ENCODE measurements at places on chromosomes 12 and 14. TPM values are rescaled to one million over a fixed set of nuclear protein-coding genes. Genes with fewer than 3 reads are reported as not detected.

DNA sequence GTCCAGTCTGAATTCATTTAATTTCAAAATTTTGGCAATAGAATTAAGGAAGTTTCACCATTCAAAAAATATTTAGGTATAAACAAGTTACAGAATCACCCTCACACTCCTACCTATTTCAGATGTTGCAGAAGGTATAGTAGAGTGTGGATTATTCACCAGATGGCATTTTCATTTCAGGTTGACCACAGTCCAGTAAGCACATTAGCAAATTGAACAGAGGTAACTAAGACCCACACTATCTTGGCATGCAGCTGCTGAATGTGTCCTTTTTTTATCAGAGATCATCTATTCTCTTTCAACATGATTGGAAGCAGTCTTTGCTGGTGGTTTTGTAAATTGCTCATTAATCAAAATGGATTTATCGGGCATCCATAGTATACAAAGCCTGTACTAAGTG is 151.8 kb upstream of the GARIN6 start:
- no peaks in the 10 kb centered on the region for H3K4me1 ChIP-seq
- no peaks in the 10 kb centered on the region for H3K27me3 ChIP-seq
- H3K27ac ChIP-seq = no peak overlapping the region
- no peak for DNase-seq

DNA sequence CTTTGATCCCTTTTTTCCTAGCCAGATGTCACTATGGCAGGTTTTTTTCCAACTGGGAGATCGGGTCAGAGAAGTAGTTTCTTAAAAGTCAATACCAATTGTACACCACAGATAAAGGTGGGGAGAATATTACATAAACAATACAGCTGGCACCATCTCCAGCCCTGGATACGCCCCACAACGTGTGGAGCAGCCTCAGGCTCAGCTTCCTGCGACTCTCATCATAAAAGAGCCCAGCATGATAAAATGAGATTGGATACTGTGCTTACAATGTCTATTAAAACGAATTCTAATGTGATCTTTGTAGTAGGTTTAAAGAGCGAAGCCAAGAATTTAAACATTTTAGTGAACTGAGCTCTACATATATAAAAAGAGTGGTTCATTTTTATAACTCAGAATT is 21.5 kb downstream of the EFCAB11 start:
- DNase-seq = no peak
- no peaks in the 10 kb centered on the region for H3K36me3 ChIP-seq
- no peaks in the 10 kb centered on the region for H3K27me3 ChIP-seq
- no peaks in the 10 kb centered on the region for H3K4me1 ChIP-seq

- H3K4me1 ChIP-seq = no peaks in the 10 kb centered on the region
- H3K27me3 ChIP-seq = no peaks in the 10 kb centered on the region
- no peak for DNase-seq
- H3K36me3 ChIP-seq = no peaks in the 10 kb centered on the region
Observed at GRCh38 chr14:102872020-102872419, 50.4 kb upstream of the AMN start.

- no peaks in the 10 kb centered on the region for H3K36me3 ChIP-seq
- DNase-seq = no peak
- no peak overlapping the region for H3K4me3 ChIP-seq
Observed at GRCh38 chr14:99062216-99062615, 209.8 kb downstream of the BCL11B start.

DNA sequence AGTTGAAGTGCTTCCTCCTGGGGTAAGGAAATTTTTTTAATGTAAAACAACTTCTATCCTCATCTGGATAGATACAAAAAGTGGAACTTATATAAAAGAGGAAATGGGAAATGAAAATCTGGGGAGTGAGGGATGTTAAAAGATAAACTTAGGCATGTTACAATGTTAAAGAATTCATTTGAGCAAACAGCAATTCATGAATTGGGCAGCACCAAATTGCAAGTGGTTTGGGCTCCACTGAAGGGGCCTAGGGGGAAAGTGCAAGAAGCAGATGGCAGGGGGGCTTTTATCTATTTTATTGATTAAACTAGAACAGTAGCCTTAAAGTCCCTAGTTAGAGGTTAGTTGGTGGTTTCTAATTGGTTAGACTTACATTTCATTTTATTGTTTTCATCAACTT is 118.1 kb upstream of the NAP1L1 start:
- no peaks in the 10 kb centered on the region for H3K36me3 ChIP-seq
- no peak for DNase-seq
- H3K4me3 ChIP-seq = no peak overlapping the region
- no peaks in the 10 kb centered on the region for H3K4me1 ChIP-seq
- no peak overlapping the region for H3K27ac ChIP-seq
- no peaks in the 10 kb centered on the region for H3K27me3 ChIP-seq

- no peak overlapping the region for H3K4me3 ChIP-seq
- no peak for DNase-seq
- H3K27ac ChIP-seq = no peak overlapping the region
- no peaks in the 10 kb centered on the region for H3K27me3 ChIP-seq
Observed at GRCh38 chr12:131714759-131715158, 3.9 kb downstream of the SFSWAP start.

GRCh38 chr12:40693207-40693821 is 1.1 kb downstream of the CNTN1 start:
- DNase-seq = peak; percentile 24
- H3K36me3 ChIP-seq = no peaks in the 10 kb centered on the region
- no peak overlapping the region for H3K27ac ChIP-seq
- peak overlapping the region; percentile 59 for H3K4me3 ChIP-seq
- peaks cover 14% of the 10 kb centered on the region for H3K4me1 ChIP-seq
- peaks cover 16% of the 10 kb centered on the region for H3K27me3 ChIP-seq

GRCh38 chr12:120961604-120962531 is 16.5 kb upstream of the HNF1A start:
- no peaks in the 10 kb centered on the region for H3K27me3 ChIP-seq
- H3K4me1 ChIP-seq = no peaks in the 10 kb centered on the region
- no peak overlapping the region for H3K27ac ChIP-seq
- DNase-seq = no peak

DNA sequence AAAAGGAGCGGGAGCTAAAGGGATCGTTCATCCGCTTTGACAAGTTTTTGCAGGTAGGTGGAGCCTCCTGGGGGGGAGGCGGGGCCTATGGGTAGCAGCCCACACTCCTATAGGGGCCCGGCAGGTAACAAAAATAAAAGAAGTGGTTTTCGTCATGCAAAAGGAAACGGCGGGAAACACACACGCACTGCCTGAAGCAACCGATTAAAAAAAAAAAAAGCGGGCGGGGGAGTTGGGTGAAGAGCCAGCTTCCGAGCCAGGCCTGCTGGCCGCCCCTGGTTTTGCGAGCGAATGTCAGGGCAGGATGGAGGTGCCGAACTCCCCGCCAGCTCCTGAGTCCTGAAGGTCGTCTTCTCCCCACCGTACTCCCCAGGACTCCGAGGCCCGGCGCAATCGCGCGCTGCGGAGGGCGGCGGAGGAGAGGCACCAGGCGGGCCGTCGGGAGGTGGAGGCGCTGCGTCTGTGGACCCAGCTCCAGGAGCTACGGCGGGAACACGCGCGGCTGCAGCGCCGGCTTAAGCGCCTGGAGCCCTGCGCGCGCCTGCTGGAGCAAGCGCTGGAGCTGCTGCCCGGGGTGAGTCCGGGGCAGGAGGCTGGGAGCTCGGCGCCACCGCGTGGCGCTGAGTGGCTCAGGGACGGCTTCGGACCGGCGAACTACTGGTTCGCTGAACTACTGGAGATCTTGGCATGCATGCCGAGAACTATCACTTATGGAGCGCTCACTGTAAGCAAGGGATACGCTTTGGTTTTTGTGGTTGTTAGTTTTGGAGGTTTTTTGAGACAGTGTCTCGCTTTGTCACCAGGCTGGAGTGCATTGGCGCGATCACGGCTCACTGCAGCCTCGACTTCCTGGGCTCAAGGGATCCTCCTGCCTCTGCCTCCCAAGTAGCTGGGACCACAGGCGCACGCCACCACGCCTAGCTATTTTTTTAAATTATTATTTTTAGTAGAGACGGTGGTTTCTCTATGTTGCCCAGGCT is 3.6 kb downstream of the CFAP73 start:
- H3K4me3 ChIP-seq = peak overlapping the region; percentile 28
- no peak overlapping the region for H3K27ac ChIP-seq
- H3K36me3 ChIP-seq = no peaks in the 10 kb centered on the region
- peaks cover 8% of the 10 kb centered on the region for H3K27me3 ChIP-seq

GRCh38 chr14:100622224-100622623 is 35.0 kb upstream of the BEGAIN start:
- no peaks in the 10 kb centered on the region for H3K4me1 ChIP-seq
- H3K27ac ChIP-seq = no peak overlapping the region
- no peak overlapping the region for H3K4me3 ChIP-seq
- H3K27me3 ChIP-seq = no peaks in the 10 kb centered on the region

DNA sequence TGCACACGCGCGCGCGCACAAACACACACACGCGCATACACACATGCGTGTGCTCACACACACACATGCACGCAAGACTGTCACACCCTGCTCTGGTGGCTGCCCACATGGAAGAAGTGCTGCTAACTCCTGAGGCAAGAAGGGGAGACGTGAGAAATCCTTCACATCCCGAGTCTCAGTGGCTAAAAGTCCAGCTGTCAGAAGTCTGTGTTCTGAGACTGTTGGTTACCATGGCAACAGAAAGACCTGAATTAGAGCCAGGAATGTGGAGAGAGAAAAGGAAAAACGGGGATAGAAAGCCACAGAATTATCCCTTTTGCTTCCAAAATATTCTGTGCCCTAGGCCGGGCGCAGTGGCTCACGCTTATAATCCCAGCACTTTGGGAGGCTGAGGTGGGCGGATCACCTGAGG is 71.2 kb downstream of the PPFIBP1 start:
- peak overlapping the region; percentile 39 for H3K27ac ChIP-seq
- H3K4me1 ChIP-seq = peaks cover 5% of the 10 kb centered on the region
- no peaks in the 10 kb centered on the region for H3K36me3 ChIP-seq
- H3K4me3 ChIP-seq = no peak overlapping the region
- DNase-seq = peak; percentile 45

- no peaks in the 10 kb centered on the region for H3K36me3 ChIP-seq
- no peaks in the 10 kb centered on the region for H3K27me3 ChIP-seq
- no peaks in the 10 kb centered on the region for H3K4me1 ChIP-seq
Observed at GRCh38 chr12:56803750-56804149, 40.6 kb downstream of the HSD17B6 start.

DNA sequence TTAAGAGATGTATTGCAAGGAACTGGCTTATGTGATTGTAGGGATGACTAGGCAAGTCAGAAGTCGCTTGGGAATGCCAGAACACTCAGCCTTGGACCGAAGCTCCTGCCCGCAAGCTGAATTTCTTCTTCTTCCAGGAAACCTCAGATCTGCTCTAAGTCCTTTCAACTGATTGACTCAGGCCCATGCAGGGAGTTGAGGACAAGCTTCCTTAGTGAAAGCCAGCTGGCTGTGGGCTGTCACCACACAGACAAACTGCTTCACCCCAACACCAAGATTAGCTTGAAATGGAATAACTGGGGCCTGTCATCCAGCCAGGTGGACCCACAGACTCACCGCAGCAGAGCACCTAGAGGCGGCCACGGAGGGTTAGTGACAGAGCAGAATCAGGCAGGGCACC is 24.7 kb downstream of the BDKRB2 start:
- H3K27me3 ChIP-seq = no peaks in the 10 kb centered on the region
- H3K36me3 ChIP-seq = no peaks in the 10 kb centered on the region
- no peak for DNase-seq
- H3K27ac ChIP-seq = no peak overlapping the region
- H3K4me1 ChIP-seq = no peaks in the 10 kb centered on the region
- no peak overlapping the region for H3K4me3 ChIP-seq

DNA sequence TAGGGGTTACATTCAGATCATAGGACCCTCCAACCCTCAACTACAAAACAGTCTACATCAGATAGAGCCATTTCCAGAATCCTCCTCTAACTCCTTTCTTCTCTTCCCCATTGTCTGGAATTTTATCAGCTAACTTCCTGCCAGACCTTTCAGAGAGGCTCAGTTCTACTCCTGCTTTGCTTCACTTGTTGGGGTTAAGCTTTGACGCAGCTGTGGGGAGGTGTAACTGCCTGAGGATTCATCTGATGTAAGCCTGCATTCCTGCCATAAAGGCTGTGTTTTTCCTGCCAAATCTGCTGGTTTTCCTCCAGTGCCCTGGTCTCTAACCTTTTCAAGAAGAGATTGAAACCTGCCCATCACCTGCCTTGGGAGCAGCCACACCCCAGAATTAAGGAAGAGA is 16.9 kb downstream of the DHRS2 start:
- no peaks in the 10 kb centered on the region for H3K36me3 ChIP-seq
- no peaks in the 10 kb centered on the region for H3K4me1 ChIP-seq
- H3K27ac ChIP-seq = no peak overlapping the region
- no peaks in the 10 kb centered on the region for H3K27me3 ChIP-seq

DNA sequence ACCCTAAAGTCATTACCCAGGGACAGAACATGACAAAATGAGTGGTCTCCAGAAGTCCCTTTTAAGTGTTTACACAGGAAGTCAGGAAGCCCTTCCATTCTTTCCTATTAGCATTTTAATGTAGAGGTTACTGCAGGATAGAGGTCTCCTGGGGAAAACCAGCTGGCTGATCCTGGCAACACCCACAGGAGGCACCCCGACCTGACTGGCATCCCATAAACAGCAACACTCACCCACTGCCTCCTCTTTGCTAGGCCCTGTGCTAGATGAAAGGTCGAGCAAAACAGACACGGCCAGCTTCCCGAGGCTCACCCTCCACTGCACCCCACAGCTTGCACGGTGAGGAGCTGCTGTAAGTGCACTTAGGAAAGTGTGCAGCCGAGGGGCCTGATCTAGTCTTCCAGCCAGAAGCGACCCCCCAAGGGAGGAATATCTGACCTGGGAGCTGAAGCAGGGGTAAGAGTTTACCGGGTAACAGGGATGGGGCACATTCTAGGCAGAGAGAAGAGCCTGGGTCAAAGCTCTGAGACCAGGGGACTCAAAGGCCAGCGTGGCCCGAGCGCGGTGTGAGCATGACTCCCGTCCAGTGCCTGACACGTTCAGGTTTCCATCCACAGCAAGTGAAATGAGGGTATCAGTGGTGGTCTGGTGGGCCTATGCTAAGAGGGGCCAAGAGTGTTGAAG is 9.0 kb downstream of the DAZAP2 start:
- H3K27me3 ChIP-seq = no peaks in the 10 kb centered on the region
- no peak overlapping the region for H3K27ac ChIP-seq

DNA sequence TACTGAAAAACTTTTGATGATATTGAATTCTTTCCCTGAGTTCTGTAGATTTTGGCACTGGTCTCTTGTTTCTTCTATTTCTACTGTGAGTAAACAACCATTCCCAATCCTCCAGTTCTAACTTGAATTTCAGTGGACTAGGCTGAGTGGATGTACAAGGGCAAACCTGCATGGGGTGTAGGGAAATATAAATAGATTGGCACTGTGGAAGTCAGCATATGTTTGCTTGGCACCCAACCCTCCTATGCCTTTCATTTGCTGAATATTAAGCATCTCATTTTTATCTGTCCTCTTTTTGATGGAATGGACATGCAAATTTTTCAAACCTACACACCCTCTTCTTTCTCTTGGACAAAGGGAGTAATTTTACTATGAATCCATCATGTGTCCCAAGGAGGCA is 828.3 kb downstream of the DIO2 start:
- DNase-seq = no peak
- H3K27ac ChIP-seq = no peak overlapping the region
- no peaks in the 10 kb centered on the region for H3K27me3 ChIP-seq
- no peak overlapping the region for H3K4me3 ChIP-seq

Gene IL22
- total RNA-seq = not detected

Gene NYNRIN
- total RNA-seq = 4.9 TPM

Gene RPGRIP1
- total RNA-seq = not detected

Gene FAIM2
- total RNA-seq = 1.0 TPM

Gene DTX1
- 2.8 TPM for total RNA-seq

Gene RSRC2
- 51.2 TPM for total RNA-seq

Gene TMEM63C
- 1.9 TPM for total RNA-seq

Gene TPPP2
- not detected for total RNA-seq
